ENCODE measurements at places on chromosomes 7 and 10. TPM values are rescaled to one million over a fixed set of nuclear protein-coding genes. Genes with fewer than 3 reads are reported as not detected.

GRCh38 chr7:29190349-29191045, 4.1 kb upstream of the CHN2 start:
- H3K27ac ChIP-seq, result no peak overlapping the region
- no peaks in the 10 kb centered on the region for H3K36me3 ChIP-seq
- peak; percentile 8 for DNase-seq
- no peaks in the 10 kb centered on the region for H3K4me1 ChIP-seq
- H3K27me3 ChIP-seq, result no peaks in the 10 kb centered on the region

DNA sequence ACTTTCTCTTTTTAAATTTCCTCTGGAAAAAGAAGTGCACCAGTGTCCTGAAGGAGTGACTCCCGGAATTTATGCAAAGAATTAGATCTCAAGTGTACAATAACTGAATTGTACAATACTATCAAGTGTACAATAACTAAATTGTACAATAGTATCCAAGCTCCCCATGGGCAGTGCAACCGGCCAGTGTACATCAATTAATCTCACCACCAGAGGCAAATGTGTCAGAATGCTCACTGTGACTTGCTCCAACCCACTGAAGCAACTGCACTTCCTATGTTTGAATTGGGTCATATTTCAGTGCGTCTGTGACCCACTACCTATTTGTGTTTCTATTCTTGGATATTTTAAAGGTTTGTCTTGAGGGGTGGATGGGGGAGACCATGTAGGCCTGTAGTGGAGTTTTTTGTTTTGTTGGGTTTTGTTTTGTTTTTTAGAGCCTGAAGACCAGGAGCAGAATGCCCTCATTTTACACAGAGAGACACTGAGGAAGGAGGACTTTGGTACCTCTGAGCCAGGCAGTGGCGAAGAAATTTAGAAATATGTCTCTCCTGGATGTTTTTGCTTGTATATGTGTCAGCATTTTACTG, 78.5 kb upstream of the CTTNBP2 start:
- no peaks in the 10 kb centered on the region for H3K27me3 ChIP-seq
- no peaks in the 10 kb centered on the region for H3K36me3 ChIP-seq
- no peak overlapping the region for H3K27ac ChIP-seq
- no peaks in the 10 kb centered on the region for H3K4me1 ChIP-seq

DNA sequence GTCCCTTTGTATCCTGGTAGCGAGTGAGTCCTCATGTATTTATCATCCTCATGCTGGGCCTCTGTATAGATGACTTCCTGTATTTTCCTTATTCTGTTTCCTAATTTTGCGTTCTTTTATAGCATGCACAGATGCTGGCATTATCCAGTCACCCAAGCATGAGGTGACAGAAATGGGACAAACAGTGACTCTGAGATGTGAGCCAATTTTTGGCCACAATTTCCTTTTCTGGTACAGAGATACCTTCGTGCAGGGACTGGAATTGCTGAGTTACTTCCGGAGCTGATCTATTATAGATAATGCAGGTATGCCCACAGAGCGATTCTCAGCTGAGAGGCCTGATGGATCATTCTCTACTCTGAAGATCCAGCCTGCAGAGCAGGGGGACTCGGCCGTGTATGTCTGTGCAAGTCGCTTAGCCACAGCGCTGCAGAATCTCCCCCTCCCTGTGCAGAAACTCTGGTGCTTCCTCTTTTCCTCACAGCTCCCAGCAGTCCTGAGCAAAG, 183.1 kb upstream of the PRSS58 start:
- H3K27ac ChIP-seq, result 0 out of 2 replicates have a peak overlapping the region, but pooled peaks have one; percentile 2
- H3K4me1 ChIP-seq, result peaks cover 19% of the 10 kb centered on the region
- no peak overlapping the region for H3K4me3 ChIP-seq
- H3K27me3 ChIP-seq, result no peaks in the 10 kb centered on the region

PLEKHS1 gene
- total RNA-seq, result 6.1 TPM

- H3K4me1 ChIP-seq, result no peaks in the 10 kb centered on the region
- H3K27me3 ChIP-seq, result no peaks in the 10 kb centered on the region
- DNase-seq, result no peak
Observed at GRCh38 chr7:5502721-5503243, 79.1 kb upstream of the TNRC18 start.

RBP4 gene
- not detected for total RNA-seq

DNA sequence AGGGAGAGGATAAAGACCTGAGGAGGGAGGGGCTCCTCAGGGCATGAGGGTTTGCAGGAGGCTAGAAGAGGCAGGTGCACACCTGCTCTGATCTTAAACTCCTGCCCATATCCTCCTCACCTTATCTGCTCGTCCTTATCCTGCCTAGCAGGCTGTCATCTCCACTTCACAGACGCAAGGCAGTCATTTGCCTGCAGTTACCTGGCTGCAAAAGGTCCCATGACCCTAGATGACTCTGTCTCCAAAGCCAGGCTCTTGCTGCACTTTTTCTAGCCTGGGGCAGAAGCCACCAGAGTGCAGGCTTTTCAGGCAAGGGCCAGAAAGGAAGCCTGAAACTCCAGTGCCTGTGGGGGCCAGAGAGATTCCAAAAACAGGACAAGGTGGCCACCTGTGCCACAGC, 1.7 kb upstream of the ZNF853 start:
- no peaks in the 10 kb centered on the region for H3K27me3 ChIP-seq
- H3K27ac ChIP-seq, result no peak overlapping the region
- H3K36me3 ChIP-seq, result no peaks in the 10 kb centered on the region
- peaks cover 4% of the 10 kb centered on the region for H3K4me1 ChIP-seq
